ENCODE measurements at places on chromosomes 11 and 22.
A peak's percentile ranks its signal among the peaks of the same experiment; 100 is the strongest.

- DNase-seq: no peak
These were observed 7.7 kb upstream of the FOSL1 start for GRCh38 chr11:65907878-65908277.

GRCh38 chr11:132782102-132782501 is 750.2 kb downstream of the OPCML start:
- DNase-seq: no peak

DNA sequence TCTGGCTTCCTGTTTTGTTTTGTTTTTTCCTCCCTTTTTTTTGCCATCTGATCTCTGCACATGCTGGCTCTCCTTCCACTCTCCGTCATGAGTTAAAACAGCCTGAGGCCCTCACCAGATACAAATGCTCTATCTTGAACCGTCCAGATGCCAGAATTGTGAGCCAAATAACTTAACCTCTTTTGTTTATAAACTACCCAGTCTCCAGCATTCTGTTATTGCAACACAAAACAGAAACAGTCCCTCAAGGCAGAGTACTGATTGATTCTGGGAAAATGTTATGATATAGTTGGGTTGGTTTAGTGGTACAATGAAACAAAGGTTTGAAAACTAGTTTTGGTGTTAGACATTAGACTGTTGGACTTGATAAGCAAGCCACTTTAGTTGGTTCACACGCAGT is 1390.0 kb upstream of the RAG2 start:
- DNase-seq: no peak

DNA sequence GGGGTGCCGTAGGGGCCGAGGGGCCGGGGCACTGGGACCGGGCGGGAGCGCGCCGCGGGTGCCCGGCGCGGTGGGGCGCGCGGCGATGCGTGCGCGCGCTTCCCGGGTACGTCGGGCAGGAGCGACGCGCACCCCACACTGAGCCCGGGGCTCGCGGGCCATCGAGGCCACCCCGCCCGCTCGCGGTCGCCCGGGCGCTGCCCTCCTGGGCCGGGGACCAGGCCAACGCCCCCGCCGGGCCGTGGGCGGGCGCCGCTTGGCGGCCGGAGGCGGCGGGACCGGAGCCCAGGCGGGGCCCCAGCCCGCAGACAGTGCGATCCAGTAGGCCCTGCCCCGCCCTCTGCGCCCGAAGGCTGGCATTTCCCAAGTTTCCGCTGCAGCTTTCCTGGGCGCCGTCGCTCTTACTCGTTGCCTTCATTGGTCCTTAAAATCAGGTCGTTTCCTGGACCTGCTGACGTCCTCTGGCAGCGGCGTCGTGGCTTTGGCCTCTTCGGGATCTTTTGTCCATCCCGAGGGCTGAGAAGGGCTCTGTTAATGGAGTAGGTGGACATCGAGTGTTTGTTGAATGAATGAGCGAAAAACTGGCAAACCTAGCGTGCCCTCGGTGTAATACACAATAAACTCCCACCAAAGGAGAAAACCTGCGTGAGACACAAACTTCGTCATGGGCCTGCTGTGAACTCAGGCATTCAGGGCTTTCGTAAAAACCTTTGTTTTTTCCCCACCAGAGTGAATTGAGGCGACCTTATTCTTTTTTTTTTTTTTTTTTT is 638 bp downstream of the PARVA start:
- DNase-seq: peak; percentile 72

DNA sequence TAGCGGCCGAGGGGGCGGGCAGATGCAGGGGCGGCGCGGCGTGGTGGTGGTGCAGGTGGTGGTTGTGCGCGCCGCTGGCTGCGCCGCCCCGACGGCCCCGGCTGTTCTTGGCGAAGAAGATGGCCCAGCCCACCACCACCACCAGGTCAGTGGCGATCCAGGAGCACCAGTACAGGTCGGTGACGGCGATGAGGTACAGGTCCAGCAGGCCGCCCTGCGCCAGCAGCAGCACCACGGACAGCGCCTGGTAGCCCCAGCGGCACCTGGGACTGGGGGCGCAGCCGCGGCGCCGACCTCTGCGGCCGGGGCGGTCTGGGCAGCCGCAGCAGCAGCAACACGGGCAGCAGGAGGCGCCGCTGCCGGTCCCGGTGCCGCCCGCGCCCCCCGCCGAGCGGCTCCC is 879 bp downstream of the TMEM121B start:
- no peak for DNase-seq

DNA sequence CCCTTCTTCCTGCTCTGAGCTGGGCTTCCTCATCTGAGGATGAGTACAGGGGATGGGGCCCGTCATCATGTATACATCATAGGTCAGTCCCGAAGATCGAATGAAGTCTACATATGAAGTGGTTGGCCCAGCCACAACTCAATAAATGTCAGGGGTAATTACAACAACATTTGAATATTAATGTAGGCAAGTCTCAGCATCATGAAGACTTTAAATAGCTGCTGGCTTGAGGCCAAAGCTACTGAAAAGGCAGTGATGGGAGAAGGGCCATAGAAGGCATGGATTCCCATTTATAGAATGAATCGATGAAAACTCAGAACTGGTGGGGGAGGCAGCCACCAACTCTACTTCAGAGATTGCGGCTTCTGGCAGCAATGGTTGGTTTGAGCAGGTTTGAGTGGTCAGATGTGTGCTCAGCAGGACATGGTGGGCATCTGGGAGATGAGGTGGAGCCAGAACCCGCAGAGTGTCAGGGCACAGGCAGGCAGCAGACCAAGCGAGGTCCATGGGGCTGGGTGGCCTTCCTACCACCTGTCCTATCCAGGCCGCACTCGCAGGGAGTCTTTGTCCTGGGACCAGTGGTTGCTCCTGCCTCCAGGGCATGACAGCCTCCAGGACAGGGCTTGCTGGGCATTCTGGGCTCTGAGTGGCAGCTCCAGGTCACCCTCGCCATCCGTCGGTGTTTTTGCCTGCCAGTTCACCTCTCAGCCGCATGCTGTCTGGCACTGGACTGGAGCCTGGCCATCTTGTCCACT is 919.1 kb downstream of the TBC1D22A start:
- no peak for DNase-seq

DNA sequence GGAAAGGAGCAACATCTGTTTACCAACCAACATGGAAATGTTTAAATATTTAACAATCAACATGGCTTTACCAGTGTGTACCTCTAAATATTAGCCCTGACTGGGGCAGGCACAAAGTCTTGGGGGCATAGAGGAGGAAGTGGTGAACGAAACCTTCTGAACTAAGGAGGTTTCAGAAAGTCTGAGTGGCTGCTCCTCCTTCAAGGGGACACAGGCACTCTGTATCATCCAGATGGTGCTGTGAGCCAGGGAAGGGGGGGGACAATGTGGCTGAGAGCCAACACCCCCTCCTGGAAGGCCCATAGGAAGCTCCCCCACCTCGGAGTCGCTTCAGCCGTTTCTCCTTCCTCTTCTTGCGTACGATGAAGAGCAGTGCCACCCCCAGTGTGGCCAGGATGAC is 107.7 kb downstream of the CEP164 start:
- DNase-seq: no peak

GRCh38 chr11:126430581-126431335 is 75.3 kb downstream of the ST3GAL4 start:
- no peak for DNase-seq

DNA sequence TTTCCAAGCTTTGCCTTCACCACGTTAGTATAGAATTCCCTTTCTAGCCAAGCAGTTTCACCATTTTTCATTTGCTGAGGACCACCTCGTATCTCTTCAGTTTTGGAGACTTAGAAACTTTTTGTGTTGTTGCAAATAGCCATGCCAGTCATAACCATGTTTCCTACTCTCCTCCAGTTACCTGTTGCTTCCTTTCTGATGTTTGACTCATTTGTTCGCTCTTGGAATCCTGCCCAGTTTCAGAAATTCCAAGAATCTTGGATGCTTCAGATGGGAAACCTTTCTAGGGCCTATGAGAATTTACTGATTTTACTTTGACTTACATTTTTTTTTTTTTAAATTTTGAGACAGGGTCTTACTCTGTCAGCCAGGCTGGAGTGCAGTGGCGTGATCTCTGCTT is 65.4 kb downstream of the PPP6R3 start:
- DNase-seq: no peak
